ENCODE measurements at places on chromosomes 16 and 17.

GRCh38 chr17:18248300-18248731, 10.2 kb downstream of the FLII start:
- ATAC-seq = peak; percentile 73

DNA sequence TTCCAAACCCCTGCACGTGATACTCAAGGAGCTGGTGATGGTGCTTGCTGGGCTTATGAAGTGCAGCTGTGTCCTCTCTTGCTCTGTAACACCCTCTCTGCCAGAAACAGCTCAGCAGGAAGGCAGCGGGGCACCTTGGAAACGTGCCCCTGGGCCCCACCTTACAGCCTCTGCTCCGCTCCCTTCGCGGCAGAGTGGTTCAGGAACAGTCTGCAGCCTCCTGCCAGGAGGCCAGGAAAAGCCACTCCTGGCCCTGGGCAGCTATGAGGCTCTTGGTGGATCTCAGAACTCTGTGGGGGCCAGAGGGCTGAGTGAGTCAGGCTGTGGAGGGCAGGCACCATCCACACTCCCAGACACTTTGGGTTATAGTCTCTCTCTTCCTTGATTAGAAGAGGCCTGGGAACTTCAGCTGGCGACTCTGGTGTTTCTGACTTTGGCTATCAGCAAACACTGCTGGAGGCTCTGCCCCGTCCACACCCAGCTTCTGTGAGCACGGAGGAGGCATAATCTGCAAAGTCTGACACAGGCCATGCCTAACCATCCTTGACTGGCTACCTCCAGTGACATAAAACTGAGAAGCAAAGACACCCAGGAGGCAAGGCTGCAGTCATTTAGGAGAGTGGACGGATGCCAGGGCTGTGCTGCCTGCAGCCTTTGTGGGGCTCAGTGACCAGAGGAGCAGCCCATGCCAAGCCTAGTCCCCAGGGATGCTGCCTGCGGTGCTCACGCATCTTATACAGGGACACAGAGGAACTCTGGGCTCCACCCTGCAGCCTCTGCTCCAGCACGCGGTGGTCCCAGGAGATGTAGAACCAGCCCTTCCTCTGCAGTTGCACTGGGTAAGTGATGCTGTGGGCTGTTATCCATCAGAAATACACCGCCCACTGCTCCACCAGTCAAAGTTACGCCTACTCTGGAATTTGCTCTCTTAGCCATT, 65.3 kb downstream of the METRNL start:
- ATAC-seq = peak; percentile 31

DNA sequence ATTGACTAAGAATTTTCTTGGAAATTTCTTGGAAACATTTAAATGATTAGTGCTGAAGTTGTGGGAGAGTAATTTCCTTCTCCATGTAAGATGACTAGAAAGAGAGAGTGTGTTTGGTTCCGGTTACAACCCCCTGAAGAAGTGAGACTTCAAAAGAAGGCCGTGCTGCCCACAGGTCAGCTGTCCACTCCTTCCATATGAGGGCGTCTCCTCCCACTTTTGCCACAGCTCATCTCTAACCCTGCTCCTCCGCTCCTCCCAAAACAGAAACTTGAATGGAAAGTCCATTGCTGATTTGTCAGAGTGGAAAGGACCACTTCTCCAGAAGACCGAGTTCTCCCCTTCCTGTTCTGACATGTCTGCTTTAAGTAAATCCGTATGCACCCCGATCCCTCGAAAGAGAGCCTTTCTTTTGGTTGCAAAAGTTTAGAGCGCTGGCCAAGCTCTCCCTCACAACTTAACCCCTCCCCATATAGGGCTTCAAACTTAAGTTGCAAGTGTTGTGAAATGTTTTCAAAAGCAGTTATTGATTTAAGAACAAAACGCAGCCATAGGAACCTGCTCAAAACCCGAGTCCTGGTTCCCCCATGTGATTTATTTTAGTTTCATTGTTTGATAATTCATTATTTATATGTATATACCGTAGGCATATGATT, 129.5 kb downstream of the SOCS1 start:
- ATAC-seq = no peak

GRCh38 chr16:29014561-29015069, 29.8 kb downstream of the LAT start:
- peak; percentile 59 for ATAC-seq

DNA sequence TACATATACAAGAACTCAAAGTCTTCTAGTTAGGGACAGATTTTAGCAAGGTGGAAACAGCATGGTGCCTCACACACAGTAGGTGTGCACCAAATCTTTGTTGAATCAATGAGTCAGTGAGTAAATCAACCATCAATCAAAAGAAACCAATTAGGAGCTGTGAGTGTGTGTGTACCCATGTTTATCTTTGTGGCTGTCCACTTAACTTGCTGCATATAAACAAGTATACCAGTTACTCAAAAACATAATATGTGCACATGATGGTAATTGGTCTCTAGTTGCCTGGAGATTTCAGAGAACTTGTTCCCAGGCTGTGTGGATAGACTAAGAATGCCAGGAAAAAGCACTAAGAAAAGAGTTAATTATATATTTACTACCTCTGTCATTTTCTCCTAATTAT, 272.2 kb upstream of the CCL2 start:
- ATAC-seq = no peak

- no peak for ATAC-seq
Measured at GRCh38 chr17:16652847-16653366, 743 bp downstream of the ZNF624 start.

- ATAC-seq = peak; percentile 75
Measured at GRCh38 chr17:80008383-80008840, 27.3 kb downstream of the TBC1D16 start.

DNA sequence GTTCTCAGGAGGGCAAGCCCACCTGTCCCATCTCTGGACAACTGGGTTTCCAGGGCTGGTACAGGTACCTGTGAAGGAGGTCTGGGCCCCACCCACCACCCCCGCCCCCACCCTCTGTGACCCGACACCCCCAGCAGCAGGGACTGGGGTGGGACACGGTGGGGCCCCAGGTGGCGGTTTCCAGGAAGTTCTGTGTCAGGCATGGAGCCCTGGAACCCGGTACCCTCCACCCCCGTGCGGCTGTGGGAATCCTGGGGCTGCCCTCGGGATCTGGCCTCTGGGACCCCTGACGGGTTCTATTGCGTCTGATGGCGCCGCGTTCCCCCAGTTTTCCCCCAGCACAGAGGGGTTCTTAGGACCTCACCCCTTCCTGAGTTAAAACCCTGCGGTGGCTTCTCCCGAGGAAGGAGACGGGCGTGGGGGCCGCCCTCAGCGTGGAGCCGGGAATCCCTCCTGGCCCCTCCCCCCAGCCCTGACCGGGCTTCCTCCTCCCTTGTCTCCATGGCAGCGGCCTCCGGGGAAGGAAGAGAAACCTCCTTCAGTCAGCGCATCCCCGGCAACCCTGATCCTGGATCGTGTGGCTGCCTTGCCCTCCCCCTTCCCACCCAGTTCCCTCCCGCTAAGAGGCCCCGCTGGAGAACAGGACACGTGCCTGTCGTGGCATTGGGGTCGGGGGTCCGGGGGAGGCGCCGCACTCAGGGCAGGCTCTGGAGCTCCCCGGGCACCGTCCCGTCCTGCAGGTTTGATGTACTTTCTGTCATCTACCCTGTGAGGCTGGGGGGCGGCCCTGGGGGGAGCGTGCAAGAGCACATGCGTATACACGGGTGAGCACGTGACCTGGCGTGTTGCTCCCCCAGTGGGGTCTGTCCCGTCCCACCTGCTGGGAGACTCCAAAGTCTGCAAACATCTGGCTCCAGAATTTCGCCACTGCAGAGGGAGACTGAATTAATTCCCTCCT, 30.3 kb downstream of the CACNA1H start:
- ATAC-seq = no peak
